ENCODE measurements at places on chromosomes 5 and 9.

GRCh38 chr5:32479096-32479495 lies 34.6 kb upstream of the ZFR start:
- no peak for DNase-seq

DNA sequence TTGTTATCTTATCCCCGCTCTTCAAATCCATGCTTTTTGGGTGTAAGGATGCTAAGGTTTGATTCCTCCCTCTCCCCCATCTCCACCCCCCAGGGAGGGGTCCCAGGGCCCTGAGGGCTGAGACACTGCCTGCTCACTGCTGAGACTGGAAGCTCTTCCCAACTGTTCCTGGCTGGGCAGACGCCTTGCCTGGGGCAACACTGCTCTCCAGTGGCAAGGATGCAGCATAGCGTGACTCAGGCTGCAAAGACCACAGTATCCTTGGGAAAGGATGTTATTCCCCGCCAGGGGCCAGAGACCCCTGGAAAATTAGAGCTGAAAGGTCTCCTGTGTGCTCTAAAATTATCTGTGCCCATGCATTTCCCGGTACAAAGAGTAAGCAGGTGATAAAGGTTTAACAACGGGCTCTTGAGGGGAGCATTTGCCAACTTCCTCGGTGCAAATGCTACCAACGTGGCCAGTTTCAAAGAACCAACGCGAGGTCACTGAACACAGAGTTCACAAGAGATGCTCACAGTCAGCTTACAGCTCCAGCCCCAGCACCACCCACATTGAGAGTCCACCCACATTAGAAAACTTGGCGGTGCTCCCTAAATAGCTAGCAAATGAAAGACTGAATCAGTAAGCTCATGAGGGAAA lies 271.9 kb downstream of the NSG2 start:
- DNase-seq: no peak

DNA sequence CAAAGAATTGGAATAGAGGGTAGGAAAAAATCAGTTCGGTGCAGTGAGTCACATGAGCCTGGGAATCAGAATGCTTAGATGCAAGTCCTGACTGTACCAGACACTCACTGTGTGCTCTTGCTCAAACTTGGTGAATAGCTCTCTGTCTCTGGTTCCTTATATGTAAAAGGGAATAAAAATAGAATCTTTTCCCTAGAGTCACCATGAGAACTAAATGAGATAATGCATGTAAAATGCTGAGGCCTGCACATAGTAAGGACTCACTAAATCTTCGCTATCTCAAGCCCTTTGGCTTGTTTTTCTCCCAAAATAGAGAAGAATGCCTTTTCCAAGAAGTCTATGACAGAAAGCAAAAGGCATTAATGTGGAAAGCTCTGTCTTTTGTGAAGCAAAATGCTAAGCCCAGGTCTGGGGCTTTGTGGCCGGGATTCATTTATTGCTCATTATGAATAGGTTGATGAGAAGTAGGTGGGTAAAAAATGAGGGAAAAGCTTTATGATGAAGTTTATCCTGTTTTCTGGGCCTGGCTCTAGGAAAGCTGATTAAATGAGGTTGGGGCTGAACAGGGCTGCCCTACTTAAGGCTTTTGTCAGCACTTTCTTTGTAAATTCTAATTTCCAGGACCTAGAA lies 483.3 kb downstream of the DMAC1 start:
- DNase-seq: no peak

- DNase-seq: no peak
These were observed 55.6 kb downstream of the EHMT1 start for GRCh38 chr9:137674307-137674975.

GRCh38 chr9:77817590-77818311 lies 169.6 kb upstream of the GNA14 start:
- DNase-seq: no peak

GRCh38 chr5:132820162-132820754 lies 7.2 kb downstream of the SOWAHA start:
- peak; percentile 37 for DNase-seq

DNA sequence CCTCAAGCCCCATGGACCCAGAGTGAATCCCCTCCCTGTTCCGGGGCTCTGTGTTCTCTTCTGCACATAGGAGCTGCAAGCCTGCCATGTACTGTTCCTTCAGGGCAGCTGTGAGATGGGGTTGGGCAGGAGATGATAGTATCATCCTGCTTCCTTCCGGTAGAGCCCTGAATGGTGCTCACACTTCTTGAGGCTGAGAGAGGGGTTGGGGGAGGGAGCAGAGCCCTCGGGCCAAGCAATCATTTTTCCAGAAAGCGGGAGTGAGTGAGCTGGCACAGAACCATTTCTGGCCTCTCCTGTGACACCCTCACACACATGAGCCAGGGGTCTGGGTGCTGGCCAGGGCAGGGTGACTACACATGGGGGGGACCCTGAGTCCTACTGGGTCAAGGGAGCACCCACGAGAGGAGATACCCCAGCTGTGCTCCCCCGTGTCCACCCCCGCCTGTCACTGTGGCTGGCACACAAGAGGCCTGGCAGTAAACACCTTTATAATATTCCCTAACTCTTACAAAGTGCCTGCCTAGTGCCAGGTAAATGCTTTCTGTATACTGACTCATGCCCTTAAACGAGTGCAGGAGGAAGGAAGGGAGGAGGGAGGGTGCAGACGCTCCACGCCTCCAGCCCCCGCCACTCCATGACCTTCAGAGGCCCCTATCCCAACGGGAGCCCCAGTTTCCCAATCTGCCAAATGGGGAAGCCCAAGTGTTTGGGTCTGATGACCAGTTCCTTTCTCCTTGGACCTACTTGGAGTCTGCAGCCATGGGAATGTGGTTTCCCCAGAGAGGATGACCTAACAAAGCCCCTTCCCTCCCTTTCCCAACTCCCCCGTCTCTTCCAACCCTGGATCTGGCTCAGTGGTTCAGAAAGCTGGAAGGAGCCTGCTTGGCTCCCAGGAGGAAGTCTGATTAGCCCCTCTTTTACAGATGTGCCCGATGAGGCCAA lies 15.5 kb downstream of the AKNA start:
- no peak for DNase-seq

GRCh38 chr5:53339962-53340540 lies 140.4 kb upstream of the FST start:
- no peak for DNase-seq

DNA sequence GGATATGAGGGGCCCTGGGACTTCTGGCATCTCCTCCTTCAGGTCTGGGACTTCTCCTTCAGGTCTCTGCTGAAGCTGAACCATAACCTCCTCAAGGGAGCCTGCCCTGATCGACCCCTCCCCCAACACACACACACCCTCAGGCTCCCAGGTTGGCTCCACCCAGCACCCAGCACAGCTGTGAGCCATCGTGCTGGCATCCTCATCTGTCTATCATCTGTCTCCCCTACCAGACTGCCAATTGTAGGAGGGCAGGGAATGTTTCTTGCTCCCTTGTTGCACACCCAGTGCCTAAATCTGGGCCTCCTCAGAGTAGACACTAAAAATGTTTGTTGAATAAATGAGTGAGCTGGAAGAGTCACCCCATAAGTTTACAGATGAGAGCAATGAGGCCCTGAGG lies 71.4 kb downstream of the LRSAM1 start:
- DNase-seq: no peak

DNA sequence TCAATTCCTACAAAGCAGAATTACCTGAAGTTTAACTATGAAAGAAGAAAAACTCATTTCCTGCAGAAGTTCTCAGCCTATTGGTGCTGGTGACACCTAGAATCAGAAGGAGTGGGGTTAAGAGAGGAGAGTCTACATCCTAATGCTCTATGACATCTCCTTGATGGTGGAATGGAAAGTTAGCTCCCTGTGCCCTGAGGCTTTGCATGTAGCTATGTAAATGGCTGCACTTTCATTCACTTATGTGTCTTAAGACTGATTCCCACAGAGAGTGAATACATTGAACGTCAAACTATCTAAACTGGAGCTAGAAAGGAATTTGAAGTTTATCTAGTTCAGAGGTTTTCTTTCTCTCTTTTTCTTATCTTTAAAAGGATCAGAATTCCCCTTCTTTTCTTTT lies 52.1 kb upstream of the ADRB2 start:
- no peak for DNase-seq

- no peak for DNase-seq
These were observed 93.4 kb downstream of the NRG2 start for GRCh38 chr5:139949710-139950109.

- no peak for DNase-seq
These were observed 121.5 kb upstream of the SPRY4 start for GRCh38 chr5:142446131-142446959.

DNA sequence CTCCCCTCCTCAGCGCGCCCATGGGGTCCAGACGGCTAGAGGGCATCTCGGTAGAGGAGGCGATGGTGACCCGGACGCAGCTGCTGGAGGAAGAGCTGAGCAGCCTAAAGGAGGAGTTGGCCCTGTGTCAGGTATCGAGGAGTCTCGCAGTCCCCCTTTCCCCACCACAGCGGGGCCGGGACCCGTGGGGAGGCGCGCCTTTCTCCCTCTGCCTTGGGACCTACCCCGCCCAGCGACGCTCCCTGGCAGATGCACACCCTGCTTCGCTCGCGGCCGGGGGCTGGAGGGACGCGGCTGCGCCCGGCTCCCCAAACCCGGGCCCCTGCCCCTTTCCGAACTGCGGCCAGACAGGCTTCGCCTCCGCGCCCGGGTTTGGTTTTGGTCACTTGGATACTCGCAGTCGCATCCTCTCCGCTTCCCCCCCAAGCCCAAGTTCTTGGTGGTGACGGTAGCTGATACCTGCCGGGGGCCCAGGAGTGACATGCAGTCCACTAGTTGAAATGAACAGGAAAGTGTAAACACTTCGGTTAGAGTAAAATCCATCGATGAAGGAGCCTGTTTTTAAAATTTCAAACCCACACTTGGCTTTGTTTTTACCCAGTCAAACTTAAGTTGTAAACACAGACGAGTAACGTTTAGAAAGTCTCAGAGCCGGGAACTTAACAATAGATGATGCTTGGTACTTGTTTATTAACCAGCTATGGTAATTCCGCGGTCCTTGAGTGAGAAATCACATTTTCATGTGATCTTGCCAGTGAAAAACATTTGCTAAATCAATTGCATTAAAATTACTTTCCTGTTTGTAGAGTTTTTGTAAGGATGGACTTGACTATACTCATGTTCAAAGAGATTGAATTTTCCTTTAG lies 688 bp downstream of the CNTLN start:
- no peak for DNase-seq

DNA sequence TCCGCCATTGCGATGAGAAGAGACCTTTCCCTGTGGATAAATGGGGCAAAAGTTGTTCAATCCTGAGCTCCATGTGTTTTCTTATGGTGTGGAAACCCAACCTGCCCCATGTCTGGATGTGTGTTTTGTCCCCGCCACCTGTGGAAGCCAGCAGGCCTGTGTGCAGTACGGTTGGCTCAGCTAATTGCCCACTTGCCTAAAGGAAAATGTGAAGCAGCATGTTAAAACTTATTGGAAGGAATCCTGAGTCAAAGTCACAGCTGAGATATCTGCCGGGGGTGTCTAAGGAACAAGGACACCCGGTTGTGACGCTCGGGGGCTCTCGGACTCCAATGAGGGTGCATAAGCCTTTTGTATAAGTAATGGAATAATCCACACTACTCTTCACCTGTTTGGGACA lies 361.1 kb upstream of the IRX1 start:
- no peak for DNase-seq

- DNase-seq: peak; percentile 28
These were observed 54.8 kb downstream of the FAM81B start for GRCh38 chr5:95445995-95446394.

DNA sequence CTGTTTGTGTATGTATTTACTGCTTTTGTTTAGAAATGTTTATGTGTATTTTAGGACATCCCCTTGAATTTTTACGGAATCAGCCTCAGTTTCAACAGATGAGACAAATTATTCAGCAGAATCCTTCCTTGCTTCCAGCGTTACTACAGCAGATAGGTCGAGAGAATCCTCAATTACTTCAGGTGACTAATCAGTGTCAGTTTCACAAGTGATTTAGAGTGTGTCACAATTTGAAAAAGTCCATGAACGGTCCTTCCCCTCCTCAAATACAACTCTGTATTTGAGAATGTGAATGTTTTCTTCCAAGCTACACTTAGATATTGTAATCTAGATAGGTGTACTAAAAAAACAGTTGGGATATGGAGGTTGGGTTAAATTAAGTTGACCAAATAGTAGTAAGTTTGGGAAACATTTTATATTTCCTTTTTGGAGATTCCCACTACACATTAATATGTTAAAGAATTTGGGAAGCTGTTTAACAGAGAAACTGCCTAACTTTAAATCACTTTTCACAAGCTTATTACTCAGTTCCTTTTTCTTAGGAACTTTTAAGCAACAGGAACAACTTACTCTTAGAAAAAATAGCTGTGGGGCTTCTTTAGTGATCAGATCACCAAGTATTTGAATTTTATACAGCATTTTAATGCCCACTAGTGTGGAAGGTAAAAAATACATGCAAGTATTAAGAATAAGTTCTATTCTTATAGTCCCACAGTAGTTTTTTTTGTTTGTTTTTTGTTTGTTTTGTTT lies 40.9 kb downstream of the RAD23B start:
- no peak for DNase-seq

- no peak for DNase-seq
These were observed 11.8 kb downstream of the DEPDC1B start for GRCh38 chr5:60687927-60688720.

DNA sequence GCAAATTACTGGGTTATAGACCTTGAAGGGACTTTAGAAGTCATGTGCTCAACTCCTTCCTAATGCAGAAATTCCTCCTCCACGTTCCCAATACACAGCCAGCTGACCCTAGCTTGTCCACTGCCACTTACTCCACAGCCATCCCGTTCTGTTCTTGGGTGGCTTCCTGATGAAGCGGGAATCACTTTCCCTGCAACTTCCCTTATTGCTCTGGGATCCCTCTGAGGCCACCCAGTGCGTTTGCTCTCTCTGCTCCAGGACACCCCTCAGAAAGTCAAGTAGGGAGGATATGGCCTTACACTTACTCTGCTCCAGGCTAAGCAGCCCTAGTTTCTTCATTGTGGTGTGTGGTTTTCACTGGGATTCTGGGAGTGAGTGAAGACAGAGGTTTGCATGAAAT lies 55.5 kb downstream of the GALNT12 start:
- DNase-seq: no peak

DNA sequence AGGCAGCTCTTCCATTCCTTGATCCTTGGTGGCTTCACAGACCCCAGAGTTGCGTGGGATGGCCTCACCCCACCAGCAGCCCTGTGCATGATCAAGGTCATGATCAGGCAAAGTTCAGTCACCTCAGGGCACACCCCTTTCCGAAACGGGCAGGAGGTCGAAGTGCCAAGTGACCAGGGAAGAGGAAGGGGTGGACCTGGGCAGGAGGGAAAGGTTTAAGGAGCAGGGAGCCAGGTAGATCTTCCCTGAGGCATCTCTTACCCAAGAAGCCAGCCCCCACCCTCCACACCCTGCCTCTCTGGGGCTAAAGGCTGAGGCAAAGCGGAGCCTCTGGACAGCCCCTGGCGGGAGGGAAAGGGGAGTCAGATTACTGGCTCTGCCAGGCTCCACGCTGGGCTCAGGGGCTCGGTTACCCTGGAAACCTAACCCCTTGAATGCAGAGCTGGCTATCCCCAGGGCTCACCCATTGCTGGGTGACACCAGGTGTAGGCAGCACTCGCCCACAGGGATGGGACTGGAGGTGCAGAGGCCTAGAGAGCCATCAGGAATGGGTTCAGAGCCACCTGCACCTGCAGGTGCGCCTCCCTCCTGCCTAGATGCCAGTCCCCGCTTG lies 3.6 kb downstream of the MGAT4B start:
- no peak for DNase-seq

Measured in AG04449 (cell line).